ENCODE measurements at places on chromosomes 5 and 9.

DNA sequence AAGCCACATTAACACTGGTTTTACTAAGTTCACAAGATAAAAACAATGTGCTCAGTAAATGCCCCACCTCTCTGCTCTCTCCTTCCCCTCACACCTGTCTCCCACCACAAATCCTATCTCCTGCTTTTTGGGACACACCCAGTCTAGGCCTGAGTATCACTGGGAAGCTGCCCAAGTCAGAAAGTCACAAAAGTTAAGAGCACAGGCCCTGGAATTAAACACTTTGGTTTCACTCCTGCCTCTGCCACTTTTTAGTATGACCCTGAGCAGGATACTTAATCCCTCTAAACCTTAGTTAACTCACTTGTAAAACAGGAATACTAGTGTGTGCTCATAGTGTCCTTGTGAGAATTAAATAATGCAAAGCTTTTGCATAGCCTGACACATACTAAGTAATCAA, 11.3 kb downstream of the C5 start:
- no peak for DNase-seq

GRCh38 chr5:73896097-73896496, 270.1 kb downstream of the ARHGEF28 start:
- no peak for DNase-seq

GRCh38 chr9:35432076-35432475, 57.8 kb upstream of the RUSC2 start:
- no peak for DNase-seq

DNA sequence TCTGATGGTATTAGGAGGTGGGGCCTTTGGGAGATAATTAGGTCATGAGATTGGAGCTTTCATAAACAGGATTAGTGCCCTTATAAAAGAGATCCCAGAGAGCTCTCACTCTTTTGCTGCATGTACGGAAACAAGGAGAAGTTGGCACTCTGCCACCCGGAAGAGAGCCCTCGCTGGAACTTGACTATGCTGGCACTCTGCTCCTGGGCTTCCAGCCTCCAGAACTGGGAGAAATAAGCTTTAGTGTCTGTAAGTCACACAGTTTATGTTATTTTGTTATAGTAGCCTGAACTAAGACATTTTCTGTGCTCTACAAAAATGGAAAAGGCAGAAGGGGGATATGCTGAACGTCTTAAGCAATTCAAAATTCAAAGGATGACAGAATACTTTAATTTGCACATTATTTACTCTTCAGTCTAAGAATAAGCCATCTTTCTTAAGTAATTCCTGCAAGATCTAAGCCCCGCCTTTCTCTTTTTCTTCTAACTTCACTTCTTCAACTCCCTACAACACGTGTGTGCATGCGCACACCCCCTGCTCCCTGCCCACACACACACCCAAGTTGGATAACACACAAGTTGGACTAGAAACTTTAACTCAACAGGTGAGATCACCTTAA, 17.3 kb downstream of the NFIB start:
- no peak for DNase-seq

- DNase-seq, result peak; percentile 92
Observed at GRCh38 chr9:69122549-69123141, 51.4 kb upstream of the TJP2 start.

DNA sequence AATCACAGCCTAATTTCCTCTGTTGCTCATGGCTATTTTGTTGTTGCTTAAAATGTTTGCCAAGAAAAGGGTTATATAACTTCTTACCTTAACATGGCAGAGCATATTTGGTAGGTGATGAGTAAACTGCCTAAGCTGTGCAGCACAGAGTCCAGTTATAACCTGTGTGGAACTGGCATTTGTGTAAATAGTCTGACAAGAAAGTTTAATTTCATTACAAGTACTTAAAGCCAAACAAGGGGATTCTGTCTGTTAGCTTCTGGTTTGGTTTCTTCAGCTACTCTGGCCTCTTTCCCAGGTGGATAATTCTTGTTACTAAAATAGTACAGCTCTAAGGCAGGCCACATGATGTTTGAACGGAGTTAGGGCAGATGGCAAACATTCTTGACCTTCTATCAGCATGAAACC, 72.2 kb downstream of the PTCD2 start:
- DNase-seq, result no peak

GRCh38 chr9:108687006-108687987, 168.5 kb downstream of the ACTL7B start:
- peak; percentile 92 for DNase-seq

DNA sequence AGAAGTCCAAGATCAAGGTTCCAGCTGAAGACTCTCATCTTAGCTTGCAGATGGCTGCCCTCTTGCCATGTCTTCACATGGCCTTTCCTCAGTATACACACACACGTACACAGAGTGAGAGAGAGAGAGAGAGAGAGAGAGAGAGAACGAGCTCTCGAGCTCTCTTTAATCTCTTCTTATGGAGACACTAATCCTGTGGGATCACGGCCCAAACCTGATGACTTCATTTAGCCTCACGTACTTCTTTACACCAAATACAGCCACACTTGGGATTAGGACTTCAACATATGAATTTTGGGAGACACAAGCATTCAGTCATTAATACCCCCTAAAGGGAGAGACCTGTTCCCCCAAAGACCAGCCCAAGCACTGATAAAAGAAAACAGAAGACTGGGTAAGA, 42.8 kb downstream of the SIL1 start:
- no peak for DNase-seq

GRCh38 chr9:68672215-68672614, 32.8 kb upstream of the PIP5K1B start:
- DNase-seq, result no peak

DNA sequence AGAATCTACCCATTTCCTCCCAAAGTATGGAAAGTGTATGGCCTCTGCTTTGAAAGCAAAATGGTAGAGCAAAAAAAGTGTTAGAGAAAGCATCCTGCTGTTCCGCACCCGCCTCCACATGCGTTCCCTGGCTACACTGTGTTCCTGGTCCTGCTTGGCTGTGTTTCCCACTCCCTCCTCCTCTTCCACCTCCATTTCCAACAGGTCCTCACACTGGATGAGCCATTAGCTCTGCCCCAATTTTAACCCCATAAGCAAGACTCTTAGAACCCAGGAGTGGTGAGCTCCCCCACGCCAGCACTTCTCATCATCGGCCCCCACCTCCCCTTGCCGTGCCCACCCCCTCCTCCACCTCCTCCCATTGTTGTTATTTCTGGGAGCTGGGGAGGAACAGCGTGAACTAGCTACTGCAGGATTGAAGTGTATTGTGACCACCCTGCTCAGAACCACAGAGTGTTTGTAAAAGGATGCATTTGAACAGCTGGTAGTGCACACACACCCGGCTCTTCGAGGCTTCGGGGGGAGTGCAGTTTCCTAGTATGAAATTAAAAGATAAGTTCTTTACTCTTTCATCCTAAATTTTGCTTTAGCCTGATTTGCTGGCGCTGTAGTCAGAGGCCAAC, 120.0 kb downstream of the PDZD2 start:
- no peak for DNase-seq

GRCh38 chr5:155004138-155004744, 9.3 kb upstream of the KIF4B start:
- no peak for DNase-seq

DNA sequence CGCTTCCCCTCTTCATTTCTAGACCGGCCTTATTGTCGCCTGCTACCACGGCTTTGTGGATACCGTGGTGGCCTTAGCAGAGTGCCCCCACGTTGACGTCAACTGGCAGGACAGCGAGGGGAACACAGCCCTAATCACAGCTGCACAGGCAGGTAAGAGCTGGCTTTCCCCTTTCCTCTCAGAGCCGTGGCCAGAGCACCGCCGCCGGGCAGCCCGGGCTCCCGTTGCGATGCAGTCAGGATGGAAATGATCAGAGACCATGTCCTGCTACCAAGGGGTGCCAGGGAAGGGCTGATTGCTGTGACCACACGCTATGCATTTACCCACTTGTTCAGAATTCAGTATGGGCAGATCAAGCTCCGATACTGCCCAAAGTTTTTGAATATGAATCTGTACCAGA, 54.4 kb downstream of the ANKRD33B start:
- no peak for DNase-seq

DNA sequence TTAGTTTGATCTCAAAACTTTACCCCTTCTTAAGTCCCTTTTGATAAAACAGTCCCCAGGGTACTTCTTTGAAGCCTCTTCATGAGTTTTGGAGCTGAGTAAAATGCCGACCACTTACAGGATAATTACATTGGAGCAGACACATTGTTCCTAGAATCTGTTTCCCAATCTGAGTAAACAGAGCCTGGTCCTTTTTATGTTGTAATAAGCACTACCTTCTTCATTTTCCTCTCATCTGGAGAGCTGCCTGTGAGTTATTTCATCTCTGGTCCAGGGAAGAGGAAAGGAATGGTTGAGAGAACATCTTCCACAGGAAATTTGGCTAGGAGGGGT, 26.3 kb upstream of the GALNT10 start:
- DNase-seq, result no peak

- DNase-seq, result peak; percentile 39
Observed at GRCh38 chr5:44952376-44952775, 143.6 kb downstream of the MRPS30 start.

DNA sequence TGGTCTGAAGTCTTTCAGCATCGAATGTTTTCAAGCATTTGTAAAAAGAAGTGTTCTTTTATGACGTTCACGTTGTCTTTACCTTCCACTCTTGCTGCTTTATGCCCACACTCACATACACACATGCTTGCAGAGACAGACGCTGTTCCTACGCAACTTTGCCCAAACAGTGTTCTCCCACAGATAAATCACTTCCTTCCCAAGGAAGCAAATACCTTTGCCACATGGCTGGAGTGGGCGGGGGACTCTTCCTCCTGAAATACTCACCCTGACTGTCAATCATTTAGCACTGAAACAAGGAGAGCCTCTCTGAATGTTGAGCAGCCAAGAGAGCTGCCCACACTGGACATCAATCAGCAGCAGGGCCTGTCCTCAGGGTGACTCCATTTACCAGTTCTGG, 22.4 kb upstream of the ASTN2 start:
- no peak for DNase-seq

- DNase-seq, result peak; percentile 38
Observed at GRCh38 chr5:10352430-10353240, 860 bp upstream of the MARCHF6 start.

- no peak for DNase-seq
Observed at GRCh38 chr5:124232515-124232914, 513.9 kb downstream of the ZNF608 start.

DNA sequence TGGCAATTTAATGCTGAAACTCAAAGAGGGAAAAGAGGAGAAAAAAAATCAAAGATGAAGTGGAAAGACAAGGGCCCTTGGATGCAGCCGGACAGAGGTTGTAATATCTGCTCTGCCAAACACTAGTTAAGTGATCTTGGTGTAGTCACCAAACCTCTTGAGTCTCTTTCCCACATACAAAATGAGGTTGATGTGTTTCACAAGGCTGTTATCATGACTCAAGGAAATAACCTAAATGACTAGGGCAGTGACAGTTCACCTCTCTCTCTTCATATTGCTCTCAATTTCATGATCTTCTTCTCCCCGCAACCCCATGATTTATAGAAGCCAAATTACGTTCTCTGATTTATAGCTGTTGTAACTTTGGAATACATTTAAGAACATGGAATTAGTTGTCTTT, 44.9 kb downstream of the PIK3R1 start:
- DNase-seq, result no peak

DNA sequence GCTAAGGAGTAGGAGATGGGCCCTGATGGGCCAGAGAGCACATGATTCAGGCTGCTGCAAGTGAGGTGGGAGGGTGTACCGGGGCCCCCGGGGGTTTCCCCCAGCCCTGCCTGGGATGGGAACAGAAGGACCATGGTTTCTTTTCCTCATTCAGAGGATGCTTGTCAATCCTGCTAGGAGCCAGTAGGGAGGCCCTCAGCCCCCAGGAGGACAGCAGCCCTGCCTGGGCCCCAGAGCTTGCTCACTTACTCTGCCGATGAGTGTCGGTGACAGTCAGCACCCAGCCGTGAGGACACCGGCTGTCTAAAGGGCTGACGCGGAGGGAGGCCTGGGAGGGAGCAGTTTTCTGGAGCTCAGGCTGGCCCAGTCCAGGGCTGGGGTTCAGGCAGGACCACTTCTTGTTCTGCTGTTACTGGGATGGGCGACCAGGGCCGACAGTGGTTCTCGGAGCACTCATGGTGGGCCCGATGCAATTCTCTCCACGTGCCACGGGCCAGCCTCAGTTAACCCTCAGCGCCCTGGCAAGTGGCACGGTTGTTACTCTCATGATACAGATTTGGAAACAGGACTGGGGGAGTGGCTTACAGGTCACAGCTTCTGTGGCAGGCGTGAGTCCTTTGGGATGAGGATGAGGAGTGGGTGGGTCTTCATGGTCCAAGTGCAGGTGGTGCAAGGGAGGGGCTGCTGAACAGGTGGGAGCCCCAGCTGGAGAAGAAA, 1.8 kb downstream of the ARRDC1 start:
- DNase-seq, result peak; percentile 36

DNA sequence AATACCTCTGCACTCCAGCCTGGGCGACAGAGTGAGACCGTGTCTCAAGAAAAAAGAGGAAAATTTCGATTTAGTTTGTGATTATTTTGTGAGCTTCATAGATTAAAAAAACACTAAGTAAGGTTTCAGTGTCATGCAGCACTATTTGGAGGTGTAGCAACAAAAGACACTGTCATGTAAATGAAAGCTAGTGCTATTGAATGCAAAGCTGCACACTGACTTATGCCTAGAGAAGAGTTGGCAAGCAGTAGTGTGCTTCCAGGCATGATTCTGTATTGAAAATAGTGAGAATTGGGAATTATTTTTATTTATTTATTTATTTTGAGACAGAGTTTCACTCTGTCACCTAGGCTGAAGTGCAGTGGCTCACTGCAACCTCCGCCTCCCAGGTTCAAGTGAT, 34.5 kb downstream of the DDX46 start:
- DNase-seq, result no peak

- no peak for DNase-seq
Observed at GRCh38 chr9:101399643-101399970, 956 bp downstream of the ZNF189 start.

GRCh38 chr9:70639853-70640814, 225.7 kb upstream of the KLF9 start:
- DNase-seq, result peak; percentile 62

DNA sequence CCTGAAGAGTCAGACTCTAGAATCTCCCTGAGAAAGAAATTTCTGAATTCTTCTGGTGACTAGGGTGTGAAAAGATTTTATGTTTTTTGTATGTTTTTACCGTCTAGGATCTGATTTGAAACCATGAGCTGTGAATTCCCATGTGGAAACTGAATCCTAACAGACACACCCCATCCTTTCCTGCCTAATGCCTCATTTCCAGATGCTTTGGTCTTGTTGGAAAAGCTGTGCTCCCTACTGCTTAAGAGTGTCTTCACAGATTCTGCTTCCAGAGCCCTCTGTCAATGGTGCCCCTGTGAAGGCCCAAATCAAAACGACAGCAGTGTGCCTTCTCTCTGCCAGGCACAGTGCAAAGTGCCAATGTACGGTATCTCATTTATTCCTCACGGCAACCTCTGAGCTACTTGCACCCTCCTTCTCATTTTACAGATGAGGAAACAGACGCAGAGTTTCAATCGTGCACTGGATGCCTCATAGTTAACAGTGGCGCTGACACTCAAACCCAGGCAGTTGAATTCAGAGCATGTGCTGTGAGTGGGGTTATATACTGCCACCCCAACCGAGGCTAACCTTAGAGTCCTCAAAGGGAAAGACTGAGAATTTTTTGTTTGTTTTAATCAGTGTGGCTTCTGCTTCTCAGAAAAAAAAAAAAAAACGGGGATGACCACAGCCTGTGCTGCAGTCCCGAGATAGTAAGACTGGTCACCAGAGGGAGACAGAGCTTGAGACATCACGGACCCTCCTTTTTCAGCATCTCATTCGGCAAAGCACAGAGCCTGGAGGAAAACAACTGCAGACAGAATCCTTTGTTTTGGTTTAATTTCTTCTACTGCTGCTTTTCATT, 188.4 kb downstream of the SNCAIP start:
- peak; percentile 68 for DNase-seq
